Cortex of kidney (tissue), 1 donor: ENCODE measurements at places on chromosomes 12 and 14.

DNA sequence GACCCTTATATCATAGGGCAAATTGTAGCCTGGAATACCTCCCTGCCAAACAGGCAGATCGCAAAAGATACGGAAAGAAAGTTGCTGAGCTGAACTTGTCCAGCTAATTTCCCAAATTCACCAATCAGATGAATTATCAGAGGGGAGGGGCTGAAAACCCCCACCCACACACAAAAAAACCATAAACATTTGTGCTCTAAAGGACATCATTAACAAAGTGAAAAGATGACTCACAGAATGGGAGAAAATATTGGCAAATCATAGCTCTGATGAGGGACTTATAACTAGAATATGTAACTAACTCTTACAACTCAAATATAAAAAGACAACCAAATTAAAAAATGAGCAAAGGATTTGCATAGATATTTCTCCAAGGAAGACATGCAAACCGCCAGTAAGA, 36.3 kb downstream of the PTHLH start:
- DNase-seq, result no peak

GRCh38 chr12:83128540-83128939, 441.8 kb downstream of the TMTC2 start:
- no peak for DNase-seq

GRCh38 chr12:121750507-121750955, 38.0 kb downstream of the TMEM120B start:
- DNase-seq, result no peak

GRCh38 chr14:100780646-100781355, 45.1 kb upstream of the MEG3 start:
- no peak for DNase-seq

GRCh38 chr14:35883677-35884293, 57.6 kb downstream of the BRMS1L start:
- no peak for DNase-seq

DNA sequence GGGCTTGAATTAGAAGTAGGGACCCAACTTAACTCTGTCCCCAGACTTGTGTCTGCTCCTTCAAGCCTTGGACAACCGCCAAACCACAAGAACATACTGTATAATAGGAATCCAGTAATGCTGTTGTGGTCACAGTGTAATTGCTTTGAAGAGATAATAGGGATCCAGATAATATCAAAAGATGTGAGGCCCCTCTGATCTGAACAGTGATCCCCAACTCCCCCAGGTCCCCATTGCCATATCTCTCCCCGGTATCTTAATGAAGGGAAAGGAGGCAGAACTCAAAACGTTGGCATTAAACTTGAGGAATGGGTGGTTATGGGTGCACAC, 8.5 kb upstream of the PLEKHH1 start:
- no peak for DNase-seq

GRCh38 chr12:68189821-68190242, 30.3 kb upstream of the IFNG start:
- no peak for DNase-seq

- DNase-seq, result no peak
Measured at GRCh38 chr14:92252323-92252722, 70.6 kb upstream of the SLC24A4 start.

DNA sequence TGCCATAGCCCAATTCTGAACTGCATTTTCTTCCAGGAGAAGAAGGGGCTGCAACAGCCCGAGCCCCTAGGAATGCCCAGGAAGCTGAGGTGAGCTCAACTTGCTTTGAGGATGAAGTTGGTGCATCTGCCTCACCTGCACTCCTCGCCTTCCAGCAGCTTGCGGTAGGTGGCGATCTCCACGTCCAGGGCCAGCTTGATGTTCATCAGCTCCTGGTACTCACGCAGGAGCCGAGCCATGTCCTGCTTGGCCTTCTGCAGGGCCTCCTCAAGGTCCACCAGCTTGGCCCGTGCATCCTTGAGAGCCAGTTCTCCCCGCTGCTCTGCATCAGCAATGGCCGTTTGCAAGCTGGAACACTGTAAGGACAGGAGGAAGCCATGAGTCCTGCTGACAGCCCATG, 6.0 kb downstream of the KRT75 start:
- DNase-seq, result no peak

DNA sequence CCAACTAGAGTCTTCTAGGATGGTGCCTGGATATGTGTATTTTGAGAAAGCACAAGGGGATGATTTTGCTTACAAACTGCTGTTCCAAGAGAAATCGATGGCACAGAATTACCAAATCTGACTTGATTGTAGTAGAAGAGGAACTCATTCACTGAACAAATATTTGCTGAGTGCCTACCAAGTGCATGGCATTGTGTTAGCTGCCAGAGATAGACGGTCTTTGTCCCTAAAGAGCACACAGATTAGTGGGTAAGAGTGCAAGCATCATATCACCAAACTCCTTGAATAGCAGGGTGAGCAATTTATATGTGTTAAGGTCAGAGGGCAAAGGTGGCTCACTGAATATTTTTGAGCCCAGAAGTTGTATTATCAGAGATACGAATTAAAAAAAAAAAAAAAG, 3.5 kb upstream of the FOXN3 start:
- no peak for DNase-seq

DNA sequence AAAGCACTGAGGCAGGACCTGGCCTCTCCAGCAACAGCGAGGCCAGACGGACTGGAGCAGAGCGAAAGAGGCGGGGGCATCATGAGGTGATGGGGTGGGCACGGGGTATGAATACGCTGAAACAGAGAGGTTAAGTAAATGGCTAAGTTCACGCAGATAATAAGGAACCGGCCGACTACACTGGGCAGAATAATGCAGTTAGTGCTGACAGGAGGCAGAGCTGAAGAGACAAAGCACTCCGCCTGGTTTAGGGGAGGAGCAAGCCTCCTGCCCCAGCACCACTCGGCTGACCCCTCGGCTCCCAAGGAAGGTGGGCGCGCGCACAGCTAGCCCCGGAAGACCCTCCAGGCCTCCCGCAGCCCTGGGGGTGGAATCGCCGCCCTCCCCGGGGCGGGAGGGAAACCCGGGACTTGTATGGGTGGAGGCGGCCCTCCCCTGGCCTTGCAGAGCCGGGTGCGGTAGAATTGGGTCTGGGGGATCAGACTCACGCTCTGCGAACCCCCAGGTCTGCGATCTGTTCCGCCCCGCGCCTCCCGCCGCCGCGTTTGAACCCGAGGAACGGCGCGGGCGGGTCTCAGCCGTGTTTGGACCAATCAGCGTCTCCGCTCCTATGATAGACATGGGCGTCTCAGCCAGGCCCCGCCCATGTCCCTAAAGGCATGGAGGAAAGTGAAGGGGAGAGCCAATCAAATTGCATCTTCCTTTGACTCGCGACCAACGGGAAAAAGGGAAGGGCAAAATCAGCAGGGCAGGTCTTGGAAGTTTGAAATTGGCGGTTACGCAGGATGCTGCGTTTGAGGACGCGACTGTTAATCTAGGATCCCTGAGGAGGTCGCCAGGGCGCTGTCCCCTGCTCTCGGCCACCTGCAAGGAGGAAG, at the start of gene CIT:
TSS of gene CIT (minus strand) at position 560 of the 878 bp plus-strand sequence. CDS start 1,152 bp downstream, outside the sequence.
- DNase-seq, result no peak

GRCh38 chr12:82625523-82625922, 61.2 kb upstream of the TMTC2 start:
- no peak for DNase-seq

- no peak for DNase-seq
Measured at GRCh38 chr14:104239861-104240301, 101.5 kb downstream of the KIF26A start.

- DNase-seq, result no peak
Measured at GRCh38 chr14:74962493-74962892, 7.1 kb upstream of the PGF start.
